ENCODE measurements at places on chromosomes 12 and 14. TPM values are rescaled to one million over a fixed set of nuclear protein-coding genes. Genes with fewer than 3 reads are reported as not detected.

The LUM gene
- 440 TPM for polyA plus RNA-seq

The LGR5 gene
- not detected for polyA plus RNA-seq

The MGST1 gene
- polyA plus RNA-seq, result 2,281 TPM

The EPYC gene
- polyA plus RNA-seq, result 0.04 TPM

The GON7 gene
- polyA plus RNA-seq, result 11.5 TPM

The POTEG gene
- polyA plus RNA-seq, result not detected

The KRT74 gene
- polyA plus RNA-seq, result not detected

The MANSC4 gene
- not detected for polyA plus RNA-seq

The PARPBP gene
- polyA plus RNA-seq, result 1.1 TPM

The WNT1 gene
- polyA plus RNA-seq, result not detected

The CD69 gene
- polyA plus RNA-seq, result 6.8 TPM

The NKX2-1 gene
- polyA plus RNA-seq, result not detected

The FOXG1 gene
- polyA plus RNA-seq, result not detected
